ENCODE measurements at places on chromosomes 16 and 17.
A peak's percentile ranks its signal among the peaks of the same experiment; 100 is the strongest.

DNA sequence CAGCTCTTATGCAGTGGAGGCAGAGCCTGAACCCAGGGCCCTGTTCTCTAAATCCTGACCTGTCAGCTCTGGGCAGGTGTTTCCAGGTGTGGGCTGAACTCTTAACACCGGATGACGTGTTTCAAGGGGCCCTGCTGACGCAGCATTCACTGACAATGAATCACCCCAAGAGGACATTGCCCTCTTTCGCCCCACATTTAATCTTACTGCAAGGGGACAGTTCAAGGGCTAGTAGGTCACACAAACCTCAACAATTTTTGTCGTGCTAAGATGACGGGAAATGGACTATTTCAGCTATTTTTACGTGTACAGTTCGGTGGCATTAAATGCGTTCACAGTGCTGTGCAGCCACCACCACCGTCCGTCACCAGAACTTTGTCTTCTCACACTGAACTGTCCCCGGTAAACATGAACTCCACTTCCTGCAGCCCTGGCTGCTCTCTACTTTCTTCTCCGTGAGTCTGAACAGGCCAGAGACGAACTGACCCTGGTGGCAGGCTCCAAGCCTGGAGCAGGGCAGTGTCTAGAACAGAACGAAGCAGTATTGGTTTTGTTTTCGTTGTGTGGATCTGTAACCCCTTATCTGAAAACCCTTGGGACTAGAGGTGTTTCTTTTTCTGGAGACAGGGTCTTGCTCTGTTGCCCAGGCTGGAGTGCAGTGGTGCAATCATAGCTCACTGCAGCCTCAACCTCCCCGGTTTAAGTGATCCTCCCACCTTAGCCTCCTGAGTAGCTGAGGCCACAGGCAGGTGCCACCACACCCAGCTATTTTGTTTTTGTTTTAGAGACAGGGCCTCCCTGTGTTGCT lies 88.4 kb upstream of the CIBAR2 start:
- DNase-seq = no peak

DNA sequence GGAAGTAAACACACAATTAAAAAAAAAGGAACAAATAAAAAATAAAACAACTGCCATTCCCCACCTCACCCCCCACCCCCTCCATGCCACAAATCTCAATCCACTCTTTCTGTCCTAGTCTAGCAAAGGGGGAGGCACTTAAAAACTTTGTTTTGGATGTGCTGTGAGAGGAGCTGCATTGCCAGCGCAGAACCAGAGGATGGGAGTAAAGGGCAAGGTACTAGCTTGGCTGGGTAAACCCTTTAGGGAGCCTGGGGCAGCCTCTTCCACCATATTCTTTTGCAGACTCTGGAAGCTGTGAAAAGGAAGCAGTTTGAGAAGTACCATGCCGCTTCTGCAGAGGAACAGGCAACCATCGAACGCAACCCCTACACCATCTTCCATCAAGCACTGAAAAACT lies 1.4 kb downstream of the MRPS7 start:
- no peak for DNase-seq

DNA sequence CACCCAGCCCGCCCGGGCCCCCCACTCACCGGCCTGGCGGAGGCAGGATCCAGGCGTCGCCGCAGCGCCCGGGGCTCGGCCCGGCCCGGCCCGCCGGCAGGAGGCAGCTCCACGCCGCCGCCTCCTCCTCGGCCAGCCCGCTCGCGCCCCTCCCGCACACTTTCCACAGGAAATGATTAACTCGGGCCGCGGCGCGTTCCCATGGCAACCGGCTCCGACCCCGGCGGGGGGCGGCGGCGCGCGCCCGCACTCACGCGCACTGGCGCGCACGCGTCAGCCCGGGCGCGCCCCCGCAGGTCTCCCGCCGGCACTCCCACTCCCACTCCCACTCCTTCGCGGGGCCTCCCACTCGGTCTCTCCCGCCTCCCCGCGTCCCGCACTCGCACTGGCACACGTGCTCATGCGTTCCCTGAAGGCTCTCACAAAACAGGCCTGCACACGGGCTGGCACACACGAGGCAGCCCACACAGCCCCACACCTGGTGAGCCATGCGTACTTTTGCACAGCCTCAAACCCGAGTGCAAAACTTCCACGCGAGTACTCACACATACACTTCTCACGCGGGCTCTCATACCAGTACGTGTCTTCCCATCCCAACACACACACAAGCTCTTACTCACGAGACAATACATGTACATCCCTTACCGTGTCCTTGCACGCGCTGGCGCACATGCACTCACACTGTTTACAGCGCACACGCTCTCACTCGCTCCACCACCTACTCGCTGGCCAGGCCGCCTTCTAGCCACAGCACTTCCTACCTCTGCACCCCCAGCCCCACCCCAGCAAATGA lies at the start of gene KIFC3:
KIFC3 (minus strand) TSS at position 151 of the 793 bp plus-strand sequence. CDS start 4,248 bp downstream, outside the sequence.
- DNase-seq = peak; percentile 19

DNA sequence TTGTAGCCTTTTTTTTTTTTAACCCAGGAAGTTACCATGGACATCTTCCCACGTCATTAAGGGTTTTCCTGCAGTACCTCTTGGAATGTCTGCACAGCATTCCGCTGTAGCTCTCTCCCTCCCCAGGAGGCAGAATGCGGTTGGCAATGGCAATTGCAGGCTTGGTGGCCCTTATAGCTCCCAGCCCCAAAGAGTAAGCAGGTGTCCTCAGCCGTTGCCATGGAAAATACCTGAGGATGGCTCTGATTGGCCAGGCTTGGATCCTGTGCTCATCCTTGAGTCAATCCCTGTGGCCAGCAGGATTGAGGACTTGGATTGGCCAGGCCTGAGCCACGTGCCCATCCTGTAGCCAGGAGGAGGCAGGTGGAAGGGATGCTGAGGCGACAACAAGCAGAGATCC lies 15.5 kb upstream of the TIMP2 start:
- DNase-seq = no peak

DNA sequence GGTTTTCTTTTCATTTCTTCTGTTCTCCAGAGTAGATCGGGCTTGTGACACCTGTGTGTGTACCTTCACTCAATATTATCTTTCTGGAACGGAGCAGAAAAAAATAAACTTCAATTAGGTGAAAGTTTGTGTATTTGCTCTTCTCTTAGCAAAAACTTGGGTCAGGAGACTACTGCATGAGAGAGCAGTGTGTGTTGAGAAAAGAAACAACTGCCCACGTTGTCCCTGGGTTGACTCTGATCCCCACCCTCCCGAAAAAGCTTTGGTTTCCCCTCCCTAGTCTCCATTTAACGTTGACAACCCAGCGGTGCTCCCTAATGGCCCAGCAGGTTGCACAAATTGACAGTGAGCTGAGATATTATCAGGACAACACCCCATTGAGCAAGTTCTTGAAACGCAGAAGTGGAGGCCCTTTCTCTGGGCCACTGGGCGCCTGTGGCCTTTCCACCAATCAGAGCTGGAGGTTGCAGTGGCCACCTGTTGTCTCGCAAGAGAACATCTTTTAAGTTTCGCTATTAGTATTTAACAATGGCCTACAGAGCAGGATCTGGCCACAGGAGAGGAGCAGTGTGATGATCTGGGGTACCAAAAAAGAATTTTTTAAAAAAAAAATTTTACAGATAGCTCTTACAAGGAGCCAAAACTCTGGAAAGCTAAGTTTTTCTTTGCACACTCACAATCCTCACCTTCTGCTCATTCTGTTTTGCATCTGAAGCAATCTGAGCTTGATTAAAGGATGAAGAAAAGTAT lies 1.5 kb upstream of the TOX3 start:
- no peak for DNase-seq
